ENCODE measurements at places on chromosomes 16 and 17.
A peak's percentile ranks its signal among the peaks of the same experiment; 100 is the strongest.

- DNase-seq: no peak
Measured at GRCh38 chr17:41660221-41660711, 28.4 kb upstream of the EIF1 start.

DNA sequence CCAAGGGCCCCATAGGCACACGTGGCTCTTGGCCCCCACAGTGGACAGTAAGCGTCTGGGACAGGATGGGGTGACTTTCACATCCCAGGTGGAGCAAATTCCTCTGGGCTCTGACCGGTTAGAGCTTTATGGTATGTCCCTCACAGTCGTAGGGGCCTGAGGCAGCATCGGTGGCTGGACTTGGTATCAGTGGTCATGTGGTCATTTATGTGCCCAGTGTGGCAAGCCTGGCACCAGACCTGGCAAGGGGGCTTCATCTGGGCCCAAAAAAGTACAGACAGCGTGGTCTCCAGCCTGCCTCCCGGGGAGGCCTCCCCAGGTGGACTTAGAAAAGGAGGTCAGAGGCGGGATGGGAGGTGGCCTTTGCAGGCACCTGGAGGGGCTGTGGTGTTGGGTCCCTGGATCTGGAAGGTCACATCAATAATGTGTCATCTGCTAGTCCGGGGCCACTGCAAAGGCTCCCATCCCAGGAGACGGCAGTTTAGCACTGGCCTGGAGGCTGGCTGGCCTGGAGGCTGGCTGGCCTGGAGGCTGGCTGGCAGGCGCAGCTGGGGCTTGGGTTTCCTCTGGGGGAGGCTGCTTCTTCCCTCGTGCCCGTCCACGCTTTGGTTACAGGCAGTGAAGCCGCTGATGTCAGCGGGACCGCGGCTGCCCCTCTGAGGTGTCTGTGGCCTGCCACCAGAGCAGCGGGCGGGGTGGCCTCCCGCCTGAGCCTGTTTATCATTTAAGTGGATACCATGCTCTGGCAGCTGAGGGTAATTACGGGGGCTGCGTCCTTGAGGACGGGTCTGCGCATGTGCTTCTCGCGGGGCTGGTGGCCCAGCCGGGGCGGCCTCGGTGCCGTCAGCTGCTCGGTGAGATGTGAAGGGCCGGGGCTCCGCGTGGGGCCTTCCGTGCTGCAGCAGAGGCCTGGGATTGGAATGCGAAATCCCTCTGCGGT is 20.7 kb upstream of the CBX4 start:
- DNase-seq: no peak

- DNase-seq: no peak
Measured at GRCh38 chr17:47179141-47179540, 10.0 kb downstream of the CDC27 start.

GRCh38 chr16:2009164-2009711 is 383 bp downstream of the ZNF598 start:
- DNase-seq: no peak

DNA sequence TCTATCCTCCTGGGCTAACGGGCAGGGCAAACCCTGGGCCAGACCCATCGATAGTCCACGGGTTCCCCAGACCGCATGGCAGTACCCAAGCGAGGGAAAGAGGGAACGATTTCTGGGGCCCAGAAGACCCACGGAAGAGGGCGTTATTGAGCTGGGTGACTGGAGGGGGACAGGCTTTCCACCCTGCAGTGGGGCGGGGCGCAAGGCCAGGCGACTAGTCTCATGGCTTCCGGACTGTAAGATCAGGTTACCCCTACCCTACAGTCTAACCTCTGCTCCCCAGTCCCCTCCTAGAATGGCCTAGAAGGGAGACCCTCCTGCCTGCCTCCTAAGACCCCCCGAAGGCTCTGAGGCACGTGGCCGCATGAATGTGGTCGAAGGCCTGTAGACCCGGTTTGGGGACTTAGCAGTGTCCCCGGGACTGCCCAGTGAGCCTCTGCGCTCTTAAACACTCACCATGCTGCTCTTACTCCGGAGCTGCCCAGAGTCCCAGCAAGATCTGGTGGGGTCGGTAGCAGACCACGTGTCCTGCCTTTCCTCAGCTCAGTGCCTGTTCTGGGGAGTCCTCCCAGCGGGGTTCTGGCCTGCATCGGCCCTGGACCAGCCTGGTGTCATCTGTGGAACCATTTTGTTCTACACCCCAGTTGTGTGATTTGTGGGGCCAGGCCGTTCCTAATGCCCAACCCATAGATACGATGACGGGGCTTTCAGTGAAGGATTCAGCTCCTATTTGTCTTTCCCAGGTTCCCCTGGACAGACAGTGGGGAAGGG is 13.2 kb upstream of the AURKB start:
- peak; percentile 90 for DNase-seq

DNA sequence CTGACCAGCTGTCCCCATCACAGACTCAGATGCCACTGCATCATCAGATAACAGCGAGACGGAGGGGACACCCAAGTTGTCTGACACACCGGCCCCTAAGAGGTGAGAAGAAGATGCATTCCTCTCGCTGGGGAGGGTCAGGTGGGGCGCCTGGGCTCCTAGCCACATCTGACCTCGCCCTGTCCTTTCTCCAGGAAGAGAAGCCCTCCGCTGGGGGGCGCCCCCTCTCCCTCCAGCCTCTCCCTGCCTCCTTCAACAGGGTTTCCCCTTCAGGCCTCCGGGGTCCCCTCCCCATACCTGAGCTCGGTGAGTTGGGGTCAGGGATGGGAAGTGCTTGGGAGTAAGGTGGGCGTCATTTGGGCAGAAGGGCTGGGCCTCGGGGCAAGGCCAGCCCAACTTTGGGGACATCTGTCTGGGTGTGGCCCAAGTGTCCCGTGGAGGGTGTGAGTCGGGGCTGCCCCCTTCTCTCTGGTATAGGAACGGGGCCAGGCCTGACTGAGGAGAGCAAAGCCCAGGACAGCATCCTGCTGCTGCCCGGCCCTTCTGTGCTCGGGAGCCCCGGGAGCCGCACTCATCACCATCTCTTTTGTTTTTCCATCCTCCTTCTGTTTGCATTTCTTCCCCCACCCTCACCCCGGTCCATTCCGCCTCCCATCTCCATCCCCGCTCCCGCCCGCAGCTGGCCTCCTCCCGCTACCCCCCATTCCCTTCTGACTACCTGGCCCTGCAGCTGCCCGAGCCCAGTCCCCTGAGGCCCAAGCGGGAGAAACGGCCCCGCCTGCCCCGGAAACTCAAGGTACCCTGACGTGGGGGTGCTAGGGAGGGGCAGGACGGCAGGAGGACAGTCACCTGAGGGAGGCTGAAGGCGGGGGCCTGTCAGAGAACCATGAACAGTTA is 4.9 kb downstream of the INO80E start:
- DNase-seq: no peak

DNA sequence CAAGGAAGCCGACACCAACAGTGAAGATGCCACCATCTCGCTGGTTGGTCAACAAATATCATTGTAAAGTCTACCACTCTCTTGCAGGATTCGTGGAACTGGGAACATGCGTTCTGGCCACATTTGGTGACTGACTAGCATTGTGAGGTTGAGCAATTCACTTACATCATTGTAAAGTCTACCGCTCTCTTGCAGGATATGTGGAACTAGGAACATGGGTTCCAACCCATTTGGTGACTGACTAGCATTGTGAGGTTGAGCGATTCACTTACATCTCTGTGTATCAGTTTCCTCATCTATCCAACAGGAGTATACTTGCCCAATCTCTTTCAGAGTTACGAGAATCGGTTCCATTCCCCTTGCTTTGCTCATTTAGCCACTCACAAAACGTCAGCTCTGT is 42.6 kb upstream of the RPH3AL start:
- no peak for DNase-seq

DNA sequence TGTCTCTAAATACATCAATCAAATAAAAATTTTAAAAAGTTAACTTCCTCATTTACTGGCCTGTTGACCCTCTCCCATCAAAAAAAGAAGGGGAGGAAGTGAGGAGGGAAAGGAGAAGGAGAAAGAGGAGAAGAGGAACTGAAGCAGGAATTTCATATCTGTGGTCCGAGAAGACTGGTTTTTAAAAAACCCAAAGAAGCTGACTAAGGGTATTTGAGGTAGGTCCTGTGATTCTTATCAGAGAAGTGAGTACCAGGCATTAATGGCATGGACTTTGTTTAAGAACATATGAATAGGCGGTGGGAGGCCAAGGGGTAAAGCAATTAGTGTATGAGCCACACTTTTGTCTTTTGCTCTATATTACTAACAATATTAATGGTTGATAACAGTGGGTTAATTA is 2.0 kb downstream of the SLC46A1 start:
- DNase-seq: no peak

DNA sequence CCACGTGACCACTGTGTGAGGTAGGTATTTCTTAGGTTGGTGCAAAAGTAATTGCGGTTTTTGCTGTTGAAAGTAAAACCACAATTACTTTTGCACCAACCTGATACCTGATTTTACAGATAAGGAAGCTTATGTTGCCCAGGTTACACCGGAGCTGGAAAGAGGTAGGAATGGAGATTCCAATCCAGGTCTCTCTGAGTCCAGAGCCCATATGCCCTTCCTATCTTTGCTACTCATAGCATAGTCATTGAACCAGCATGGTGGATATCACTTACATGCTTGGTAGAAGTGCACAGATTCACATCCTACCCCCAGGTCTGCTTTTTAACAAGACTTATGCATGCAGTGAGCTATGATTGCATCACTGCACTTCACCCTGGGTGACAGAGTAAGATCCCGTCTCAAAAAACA is 61.8 kb downstream of the ARSG start:
- DNase-seq: peak; percentile 35

- no peak for DNase-seq
Measured at GRCh38 chr17:29050176-29050575, 7.2 kb downstream of the PIPOX start.

GRCh38 chr16:71630808-71631207 is 4.8 kb downstream of the MARVELD3 start:
- DNase-seq: no peak

DNA sequence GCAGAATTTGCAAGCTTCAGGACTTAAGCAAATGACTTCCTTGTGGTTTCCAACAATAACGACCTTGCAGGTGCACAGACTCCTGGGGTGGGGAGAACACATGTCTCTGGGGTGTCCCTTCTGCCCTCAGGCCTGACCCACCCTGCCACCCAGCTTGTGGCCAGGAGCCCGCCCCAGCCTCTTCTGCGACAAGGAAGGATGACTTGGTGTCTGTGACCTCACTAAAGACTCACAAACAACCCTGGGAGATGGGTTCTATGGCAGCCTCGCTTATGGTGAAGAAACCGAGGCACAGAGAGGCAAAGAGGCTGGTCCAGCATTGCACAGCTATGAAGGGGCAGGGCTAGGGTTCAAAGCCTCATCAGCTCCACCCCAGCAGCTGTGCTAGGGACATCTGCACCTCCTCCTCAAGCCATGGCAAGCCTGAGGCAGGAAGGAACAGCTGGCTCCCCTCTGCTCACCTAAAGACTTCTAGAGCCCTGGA is 2.6 kb downstream of the ATP2A3 start:
- DNase-seq: no peak

DNA sequence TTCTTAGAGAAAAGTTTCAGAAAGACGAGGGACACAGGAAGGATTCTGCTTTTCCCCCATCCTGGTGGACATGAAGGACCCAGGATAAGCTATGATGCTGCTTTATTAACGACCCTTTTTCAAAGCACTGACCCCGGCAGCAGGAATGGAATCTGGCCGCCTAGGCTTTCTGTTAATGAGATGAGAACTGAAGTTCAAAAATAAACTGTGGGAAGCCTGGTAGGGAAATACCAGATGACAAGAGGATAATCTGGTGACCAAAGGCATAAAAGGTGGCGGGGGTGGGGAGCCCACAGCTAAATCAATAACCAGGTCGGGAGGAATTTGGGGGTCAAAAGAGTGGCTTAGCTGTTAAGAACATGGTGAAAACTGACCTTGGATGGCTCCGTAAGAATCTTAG is 171.0 kb downstream of the XYLT1 start:
- no peak for DNase-seq

DNA sequence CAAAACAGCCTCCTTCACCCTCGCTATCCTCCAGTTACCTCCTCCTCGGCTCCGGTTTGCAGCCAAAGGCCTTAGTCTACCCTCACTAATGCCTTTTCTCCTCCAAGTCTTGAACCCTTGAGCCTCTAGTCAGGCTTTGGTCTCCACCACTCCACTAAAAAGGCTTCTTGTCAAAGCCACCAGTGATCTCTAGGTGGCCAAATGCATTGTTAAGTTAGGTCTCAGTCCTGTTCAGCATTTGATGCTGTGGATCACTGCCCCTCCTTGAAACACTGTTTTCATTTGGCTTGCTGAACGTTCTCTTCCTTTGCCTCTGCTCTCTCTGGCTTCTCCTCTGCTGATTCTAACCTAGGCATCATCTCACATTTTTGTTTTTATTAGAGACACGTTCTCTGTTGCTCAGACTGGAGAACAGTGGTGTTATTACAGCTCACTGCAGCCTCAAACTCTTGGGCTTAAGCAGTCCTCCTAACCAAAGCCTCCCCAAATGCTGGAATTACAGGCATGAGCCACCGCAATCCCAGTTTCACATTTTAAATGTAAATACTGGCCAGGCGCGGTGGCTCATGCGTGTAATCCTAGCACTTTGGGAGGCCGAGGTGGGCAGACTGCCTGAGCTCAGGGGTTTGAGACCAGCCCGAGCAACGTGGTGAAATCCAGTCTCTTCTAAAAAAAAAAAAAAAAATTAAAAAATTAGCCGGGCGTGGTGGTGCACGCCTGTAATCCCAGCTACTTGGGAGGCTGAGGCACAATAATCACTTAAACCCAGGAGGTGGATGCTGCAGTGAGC is 1.1 kb downstream of the SGF29 start:
- no peak for DNase-seq

- DNase-seq: no peak
Measured at GRCh38 chr16:49886554-49887094, 30.7 kb upstream of the ZNF423 start.

GRCh38 chr16:87691686-87692079 is 74.1 kb downstream of the KLHDC4 start:
- no peak for DNase-seq

DNA sequence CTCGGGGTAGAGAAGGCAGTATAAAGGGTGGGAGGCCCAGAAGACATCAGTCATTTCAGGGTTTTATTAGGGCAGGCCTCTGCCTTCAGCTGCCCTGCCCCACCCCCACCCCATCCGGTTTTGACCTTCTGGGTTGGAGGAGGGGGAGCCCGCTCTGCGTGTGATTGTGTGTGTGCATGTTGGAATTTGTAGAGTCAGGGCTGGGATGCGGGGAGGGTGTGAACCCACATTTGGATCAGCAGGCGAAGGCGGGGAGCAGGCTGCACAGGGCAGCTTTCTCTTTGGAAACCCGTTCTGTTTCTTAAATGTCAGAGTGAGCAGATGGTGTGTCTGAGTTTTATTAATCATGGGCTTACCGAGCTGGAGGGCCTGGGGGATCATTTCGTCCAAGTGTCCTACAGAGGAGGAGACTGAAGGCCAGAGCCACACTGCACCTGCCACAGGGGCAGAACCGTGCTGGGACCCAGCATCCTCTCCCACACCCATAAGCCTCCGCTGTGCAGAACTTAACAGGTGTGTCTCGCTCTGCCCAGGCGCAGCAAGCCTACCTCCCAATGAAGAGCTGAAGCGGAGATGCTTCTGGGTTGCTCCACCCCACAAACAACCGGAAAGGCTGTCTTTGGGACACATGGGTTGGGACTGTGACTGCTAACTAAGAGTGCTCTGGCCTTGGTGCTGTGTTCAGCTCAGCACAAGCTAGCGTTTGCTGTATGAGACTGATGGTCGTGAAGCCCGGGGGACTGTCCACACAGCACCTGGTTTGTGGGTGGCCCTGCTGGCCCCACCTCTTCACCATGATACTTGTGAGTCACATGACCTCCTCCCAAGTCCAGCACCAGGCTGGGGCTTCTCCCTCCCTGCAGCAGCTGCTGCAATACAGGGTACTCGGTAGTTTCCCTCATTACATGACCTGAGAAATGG is 70.9 kb upstream of the GSE1 start:
- peak; percentile 19 for DNase-seq

- peak; percentile 63 for DNase-seq
Measured at GRCh38 chr17:69501591-69502468, 87.3 kb downstream of the MAP2K6 start.

All from SW480 (cell line).